Endothelial cell (in vitro differentiated cells): ENCODE measurements at places on chromosomes 2 and 18. TPM values are rescaled to one million over a fixed set of nuclear protein-coding genes. Genes with fewer than 3 reads are reported as not detected.

Gene ARHGAP25
- total RNA-seq = 4.6 TPM

DNA sequence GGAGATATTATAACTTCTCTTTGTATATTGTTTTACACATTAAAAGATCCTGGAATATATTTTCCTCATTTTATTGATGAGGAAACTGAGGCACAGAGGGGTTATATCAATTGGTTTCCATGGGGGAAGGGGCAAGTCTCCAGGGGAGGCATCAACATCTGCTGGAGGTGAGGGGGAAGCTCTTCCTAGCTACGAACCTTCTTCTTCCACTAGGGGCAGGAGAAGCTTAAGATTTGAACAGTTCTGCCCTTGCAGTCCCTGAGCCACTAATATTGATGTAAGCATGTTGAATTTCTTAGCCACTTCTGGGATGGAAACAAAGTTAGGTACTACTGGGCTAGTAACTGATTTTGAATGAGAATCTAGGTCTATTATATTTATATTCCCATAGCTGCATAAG, 140.1 kb upstream of the AQP4 start:
- DNase-seq = no peak

DNA sequence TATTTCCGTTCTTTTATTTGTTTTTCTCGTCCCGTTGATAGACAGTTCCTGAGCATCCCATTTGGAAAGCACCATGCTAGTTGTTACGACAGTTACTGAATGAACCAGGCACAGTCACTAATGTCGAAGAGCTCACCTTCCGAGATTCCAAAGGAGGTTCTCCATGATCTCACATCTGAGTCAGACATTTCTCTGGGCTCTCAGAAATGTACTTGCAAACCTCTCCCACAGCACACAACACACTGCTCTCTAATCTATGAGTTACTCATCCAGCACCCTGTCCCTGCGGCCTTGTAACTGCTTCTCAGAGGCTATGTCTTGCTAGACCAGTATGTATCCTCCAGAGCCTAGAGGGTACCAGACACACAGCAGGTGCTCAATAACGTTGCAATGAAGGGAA, 174.7 kb downstream of the DNER start:
- no peak for DNase-seq

Gene SP110
- total RNA-seq = 5.3 TPM

DNA sequence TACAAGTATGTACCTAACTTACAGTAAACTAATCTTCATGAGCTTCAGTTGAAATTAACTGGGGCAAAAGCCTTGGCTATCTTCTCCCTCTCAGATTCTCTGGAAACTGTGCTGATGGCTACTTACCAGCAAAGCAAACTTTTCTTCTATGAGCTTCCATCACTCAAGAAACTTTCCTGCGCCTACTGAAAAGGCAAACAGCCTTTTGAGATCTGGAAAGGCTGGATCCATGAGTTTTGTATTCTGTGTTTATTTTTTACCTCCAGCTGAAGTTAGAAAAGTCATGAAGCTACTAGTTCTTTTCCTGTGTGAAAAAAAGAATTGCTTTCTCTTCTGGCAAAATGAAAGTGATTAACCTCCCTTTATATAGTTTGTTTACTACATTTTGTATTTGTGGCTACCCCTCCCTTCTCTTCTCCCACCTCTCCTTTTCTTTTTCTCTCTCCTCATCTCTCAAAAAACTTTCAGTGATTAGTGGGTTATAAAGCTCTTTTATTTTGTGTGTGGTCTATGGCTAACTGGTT, 49.2 kb upstream of the RNF152 start:
- no peak for DNase-seq

Gene ACOXL
- total RNA-seq = 0.44 TPM

GRCh38 chr2:101515477-101515876, 40.6 kb upstream of the RFX8 start:
- no peak for DNase-seq

- DNase-seq = no peak
These were observed 129.7 kb upstream of the CAPN13 start for GRCh38 chr2:30936977-30937376.

DNA sequence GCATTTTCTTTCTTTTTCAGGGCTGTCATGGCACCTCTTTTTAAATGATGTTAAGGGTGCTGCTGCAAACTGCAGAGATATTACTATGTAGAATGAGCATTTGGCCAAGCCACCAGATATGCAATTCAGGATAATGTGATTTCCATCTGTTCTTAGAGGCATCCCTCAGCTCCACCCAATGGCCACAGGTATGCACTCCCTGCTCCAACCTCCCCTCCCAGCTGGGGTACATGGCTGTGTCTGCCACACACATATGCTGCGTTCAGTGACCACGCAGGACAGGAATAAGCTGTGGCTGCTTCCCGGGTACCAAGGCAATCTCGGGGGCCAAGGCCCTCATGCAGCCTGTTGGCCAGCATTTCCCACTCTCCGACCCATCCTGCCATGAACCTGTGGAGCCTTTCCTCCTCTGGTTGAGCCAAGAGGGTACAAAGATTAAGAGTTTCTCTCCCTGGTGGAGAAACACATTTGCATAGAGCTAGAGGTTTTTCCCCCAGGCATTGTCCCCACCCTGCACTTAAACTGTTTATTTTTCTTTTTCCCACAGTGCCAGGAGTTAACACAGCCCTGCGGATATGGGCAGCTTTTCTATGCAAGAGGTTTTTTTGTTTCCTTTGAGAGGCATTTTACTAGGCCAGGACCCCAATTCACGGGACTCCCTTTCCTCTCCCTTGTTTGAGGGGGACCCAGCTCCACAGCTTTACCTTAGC, 147.0 kb downstream of the GCA start:
- DNase-seq = no peak

GRCh38 chr2:29942711-29943110, 21.3 kb upstream of the ALK start:
- DNase-seq = no peak

Gene POTEC
- total RNA-seq = not detected

DNA sequence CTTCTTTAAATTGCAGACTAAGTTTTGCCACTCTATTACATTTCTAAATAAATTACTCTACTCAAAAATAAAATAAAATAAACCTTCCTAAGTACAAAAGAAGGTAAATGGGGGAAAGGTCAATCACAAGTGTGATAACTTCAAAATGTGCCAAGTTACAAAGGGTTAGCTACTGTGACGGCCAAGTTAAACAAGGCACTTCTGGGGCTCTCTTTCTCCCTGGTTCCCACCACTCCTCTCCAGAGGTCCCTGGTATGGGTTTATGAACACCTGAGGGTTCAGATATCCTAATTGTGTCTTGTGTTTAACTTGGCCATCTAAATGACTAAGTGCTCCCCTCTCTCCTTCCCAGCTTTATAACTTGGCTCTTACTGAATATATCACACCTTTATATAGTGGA, 5.4 kb downstream of the ZNF521 start:
- no peak for DNase-seq

Gene MRPL19
- 40.1 TPM for total RNA-seq

- no peak for DNase-seq
These were observed 15.3 kb upstream of the THSD7B start for GRCh38 chr2:136750065-136750464.

- no peak for DNase-seq
These were observed 21.8 kb downstream of the DOK1 start for GRCh38 chr2:74576211-74576862.

DNA sequence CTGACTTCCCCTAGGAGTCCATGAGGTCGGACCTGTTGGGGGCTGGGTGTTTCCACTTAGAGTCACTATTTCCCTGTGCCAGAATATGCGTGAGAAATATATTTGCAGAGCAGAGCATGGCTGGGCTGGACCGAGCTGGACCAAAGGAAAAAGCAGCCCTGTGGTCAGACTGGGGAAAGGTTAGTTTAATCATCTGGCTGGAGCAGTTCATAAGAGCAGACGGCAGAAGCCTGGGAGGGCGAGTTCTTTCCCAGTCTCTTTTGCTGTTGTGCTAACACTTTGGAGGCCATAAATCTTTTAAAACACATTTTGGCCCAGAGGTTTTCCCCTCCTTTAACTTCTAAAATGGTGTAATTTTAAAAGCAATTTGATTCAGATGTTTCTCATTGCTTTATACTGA, 66.5 kb downstream of the GLI2 start:
- no peak for DNase-seq

Gene SERPINB7
- not detected for total RNA-seq

DNA sequence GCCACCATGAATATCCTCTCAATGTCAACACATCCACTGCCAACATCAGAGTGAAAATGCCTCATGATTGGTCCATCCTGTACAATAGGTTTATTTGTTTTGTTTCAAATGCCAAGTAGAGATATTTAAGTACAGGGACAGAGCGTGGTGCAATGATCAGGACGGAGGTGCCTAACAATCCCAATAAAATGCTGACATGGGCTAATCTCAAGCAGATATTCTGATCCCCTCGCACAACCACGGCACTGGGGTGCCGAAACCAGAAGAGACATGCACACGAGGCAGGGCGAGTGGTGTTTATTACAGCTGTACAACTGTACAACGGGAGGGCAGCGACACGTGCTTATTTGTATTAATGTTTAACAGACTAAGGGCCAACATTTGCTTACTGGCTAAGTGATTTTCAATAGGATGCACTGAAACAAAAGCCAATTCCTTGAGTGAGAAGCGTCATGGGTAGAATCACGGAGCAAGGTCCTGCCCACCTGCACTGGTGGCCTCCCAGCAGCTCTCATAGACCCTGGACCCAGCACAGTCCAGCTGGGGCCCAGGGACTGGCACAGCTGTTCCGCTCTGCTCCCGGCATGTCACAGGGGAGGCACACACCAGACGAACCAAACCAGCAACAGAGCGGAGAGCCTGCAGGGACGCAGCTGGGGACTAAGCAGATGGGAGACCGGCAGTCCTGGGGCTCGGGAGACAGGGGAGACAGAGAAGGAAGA, 101.4 kb downstream of the HDAC4 start:
- DNase-seq = no peak

GRCh38 chr2:27988718-27989117, 98.2 kb downstream of the BABAM2 start:
- DNase-seq = no peak

GRCh38 chr2:134337631-134338030, 83.8 kb downstream of the MGAT5 start:
- no peak for DNase-seq

DNA sequence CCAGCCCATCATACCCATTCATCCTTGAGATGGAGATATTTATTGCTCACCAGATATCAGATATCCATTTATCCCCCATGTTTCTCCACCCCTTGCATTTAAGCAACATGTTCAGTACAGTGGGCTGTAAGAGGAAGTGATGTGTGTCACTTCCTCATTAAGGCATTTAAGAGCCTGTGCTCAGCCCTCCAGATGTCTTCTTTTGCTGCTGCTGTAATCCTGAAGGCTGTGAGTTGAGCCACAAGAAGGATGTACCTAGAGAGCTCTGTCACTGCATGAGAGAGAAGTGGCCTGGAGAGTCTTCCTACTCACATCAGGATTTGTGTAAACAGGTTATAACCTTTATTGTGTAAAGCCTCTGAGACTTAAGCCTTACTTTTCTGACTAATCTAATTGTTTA, 151.8 kb upstream of the UNC80 start:
- DNase-seq = no peak

- no peak for DNase-seq
These were observed 270.8 kb upstream of the UBE2E3 start for GRCh38 chr2:180709392-180710145.

- no peak for DNase-seq
These were observed 15.8 kb downstream of the OTOF start for GRCh38 chr2:26462100-26462499.

Gene TMEFF2
- 0.10 TPM for total RNA-seq

GRCh38 chr2:33216508-33217182, 259.8 kb upstream of the RASGRP3 start:
- no peak for DNase-seq

DNA sequence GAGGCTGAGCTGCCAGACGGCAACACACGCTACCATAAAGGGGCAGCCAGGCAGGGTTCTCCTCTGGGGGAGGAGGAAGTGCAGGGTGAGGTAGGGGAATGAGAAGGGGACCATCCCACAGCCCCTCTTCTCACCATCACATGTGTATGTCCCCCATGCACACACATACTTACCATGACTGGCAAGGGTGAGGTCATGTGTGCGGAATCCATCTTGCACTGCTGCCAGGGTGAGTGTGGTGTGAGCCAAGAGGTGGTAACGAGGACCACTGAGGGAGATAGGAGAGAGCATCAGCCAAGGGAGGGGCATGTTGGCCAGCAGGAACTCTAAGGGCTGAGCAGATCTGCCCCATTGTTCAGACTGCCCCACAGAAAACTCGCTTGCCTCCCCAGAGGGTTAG, 7.1 kb downstream of the WDR54 start:
- no peak for DNase-seq

- DNase-seq = no peak
These were observed 20.3 kb downstream of the SLC8A1 start for GRCh38 chr2:40431600-40431955.
